ENCODE measurements at places on chromosomes 12 and 14. TPM values are rescaled to one million over a fixed set of nuclear protein-coding genes. Genes with fewer than 3 reads are reported as not detected.

BMAL2 gene
- total RNA-seq = 1.3 TPM

PIWIL1 gene
- total RNA-seq = not detected

GRCh38 chr12:46548605-46549071 lies 176.1 kb upstream of the SLC38A2 start:
- no peak for DNase-seq

- DNase-seq = no peak
Observed at GRCh38 chr14:51335961-51336723, 96.1 kb downstream of the TMX1 start.

- DNase-seq = no peak
Observed at GRCh38 chr12:92771001-92771400, 68.2 kb downstream of the PLEKHG7 start.
